ENCODE measurements at places on chromosomes 1 and 21.

DNA sequence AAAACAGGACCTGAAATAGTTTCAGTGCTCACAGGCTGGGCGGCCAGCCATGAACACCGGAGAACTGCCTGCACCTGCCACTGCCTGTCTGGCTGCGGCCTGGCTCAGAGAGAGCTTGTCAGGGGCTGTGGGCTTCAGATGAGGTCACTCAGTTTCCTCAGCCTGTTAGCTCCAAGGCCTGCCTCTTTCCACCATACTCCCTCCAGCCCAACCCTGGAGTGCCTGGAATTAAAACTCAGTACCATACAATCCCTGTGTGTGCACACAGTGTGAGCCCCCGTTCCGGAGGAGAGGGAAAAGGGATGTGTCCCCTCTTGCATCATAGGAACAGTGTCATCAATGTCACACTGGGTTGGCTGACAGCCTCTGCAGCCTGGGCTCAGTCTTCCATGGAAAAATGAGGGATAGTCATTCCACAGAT lies 16.2 kb downstream of the CACNA1S start:
- no peak for DNase-seq

DNA sequence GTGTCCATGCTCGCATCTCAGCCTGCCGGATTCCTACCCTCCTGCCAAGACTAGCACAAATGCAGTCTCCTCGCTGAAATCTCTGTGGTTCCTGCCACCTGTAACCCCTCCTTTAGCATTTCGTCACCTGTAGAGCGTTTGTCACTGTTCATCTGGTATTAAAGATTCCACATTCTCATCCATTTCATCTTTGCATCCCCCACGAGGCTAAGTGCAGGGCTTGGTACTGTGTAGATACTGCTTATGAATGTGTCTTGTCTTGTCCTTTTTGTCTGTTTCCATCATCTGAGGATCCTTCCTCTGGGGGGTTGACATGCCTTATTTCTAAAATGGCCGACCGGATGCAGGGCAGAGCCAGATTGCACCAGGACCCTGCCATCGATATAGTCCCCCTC lies 53.7 kb upstream of the DNAJC6 start:
- DNase-seq = no peak

DNA sequence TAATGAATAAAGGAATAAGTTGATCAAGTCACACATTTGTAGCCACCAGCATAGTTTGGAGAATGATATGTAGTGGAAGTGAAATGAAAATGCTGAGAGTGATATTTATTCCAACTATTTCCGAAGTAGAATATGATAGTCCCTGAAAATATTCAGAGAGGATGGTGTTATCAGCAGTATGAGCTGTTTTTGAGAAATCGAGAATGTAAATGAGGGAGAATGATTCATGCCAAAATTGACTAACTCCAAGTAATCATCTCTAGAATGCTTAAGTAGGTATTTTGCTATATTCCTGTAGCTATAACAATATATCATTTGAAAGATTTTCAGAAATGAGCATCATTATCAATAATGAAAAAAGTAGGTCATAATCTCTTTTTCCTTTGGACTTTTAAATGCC lies 178.9 kb downstream of the PDE4B start:
- DNase-seq = no peak

DNA sequence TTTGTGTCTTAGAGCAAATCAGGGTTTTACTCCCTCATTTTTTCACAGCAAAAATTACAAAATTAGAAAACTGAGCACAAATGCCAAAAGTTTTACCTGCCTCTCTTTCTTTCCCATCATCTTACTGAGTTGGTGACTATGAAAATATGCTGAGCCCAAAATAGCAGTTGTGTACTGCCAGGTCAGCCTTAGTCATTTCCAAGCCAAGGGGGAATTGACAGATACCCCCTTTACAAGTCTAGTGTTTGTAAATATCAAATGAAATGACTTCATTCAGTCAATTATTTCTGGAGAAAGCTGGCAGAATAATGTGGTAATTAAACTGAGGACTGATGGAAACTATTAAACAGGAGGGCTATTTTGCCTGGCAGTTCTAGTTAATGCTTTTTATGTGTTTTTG lies 11.4 kb upstream of the GORAB start:
- DNase-seq = no peak

GRCh38 chr1:217522277-217522676 lies 108.6 kb downstream of the GPATCH2 start:
- DNase-seq = no peak
